Spleen (tissue), 13 donors: ENCODE measurements at places on chromosomes 4 and X.

DNA sequence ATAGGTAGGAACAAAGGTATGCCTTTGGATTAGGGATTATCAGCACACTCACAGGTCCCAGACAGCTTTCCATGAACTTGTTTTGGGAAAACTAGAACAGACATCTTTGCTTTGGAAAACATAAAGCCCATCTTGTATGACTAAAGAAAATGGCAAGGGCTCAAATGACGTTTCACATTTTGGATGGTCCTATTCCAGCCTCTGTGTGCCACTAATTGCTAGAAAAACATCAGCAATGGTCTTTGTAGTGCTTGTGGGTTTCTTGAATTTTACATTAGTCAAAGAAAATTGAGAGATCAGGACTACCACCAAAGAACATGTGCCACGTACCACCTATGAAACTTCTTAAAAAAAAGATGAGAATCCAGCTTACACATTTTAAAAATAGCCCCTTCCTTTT lies 111.4 kb downstream of the HDAC8 start:
- H3K36me3 ChIP-seq: no peaks in the 10 kb centered on the region
- H3K27me3 ChIP-seq: no peaks in the 10 kb centered on the region
- no peak for DNase-seq
- H3K27ac ChIP-seq: no peak overlapping the region

DNA sequence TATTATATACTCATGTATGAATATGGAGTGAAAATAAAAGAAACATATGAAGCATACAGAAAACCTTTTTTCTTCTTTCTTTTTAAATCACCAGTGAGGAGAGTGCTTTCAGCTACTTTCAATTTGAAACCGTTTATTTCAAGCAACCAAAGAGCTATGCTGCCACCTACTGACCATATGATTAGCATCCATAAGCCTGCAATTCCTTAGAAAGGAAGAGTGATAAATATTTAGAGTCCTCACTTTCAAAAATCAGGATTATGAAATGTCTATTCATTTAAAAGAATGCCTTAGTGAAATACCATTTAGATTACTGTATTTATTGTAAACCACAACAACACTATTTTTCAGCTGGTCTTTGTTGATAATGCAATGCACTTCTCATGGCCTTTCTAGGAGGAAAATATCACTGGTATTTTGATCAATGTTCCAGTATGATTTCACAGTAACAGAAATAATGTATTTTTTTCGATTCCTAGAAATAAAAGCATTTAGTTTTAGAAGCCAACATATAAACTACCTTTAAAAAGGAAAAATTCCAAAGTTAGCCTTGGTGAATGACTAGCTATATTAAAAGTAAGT lies 667.6 kb downstream of the PCDH18 start:
- H3K27ac ChIP-seq: no peak overlapping the region
- H3K36me3 ChIP-seq: no peaks in the 10 kb centered on the region
- H3K4me3 ChIP-seq: no peak overlapping the region
- DNase-seq: no peak

- no peak overlapping the region for H3K27ac ChIP-seq
- H3K27me3 ChIP-seq: no peaks in the 10 kb centered on the region
- peaks cover 11% of the 10 kb centered on the region for H3K4me1 ChIP-seq
- no peak overlapping the region for H3K4me3 ChIP-seq
- H3K36me3 ChIP-seq: no peaks in the 10 kb centered on the region
Observed at GRCh38 chr4:113358784-113359183, 309.3 kb downstream of the ANK2 start.

GRCh38 chr4:139144161-139144859 lies 32.7 kb downstream of the ELF2 start:
- no peak overlapping the region for H3K27ac ChIP-seq
- H3K4me1 ChIP-seq: peaks cover 22% of the 10 kb centered on the region
- no peak overlapping the region for H3K4me3 ChIP-seq
- no peaks in the 10 kb centered on the region for H3K27me3 ChIP-seq
- H3K36me3 ChIP-seq: no peaks in the 10 kb centered on the region

DNA sequence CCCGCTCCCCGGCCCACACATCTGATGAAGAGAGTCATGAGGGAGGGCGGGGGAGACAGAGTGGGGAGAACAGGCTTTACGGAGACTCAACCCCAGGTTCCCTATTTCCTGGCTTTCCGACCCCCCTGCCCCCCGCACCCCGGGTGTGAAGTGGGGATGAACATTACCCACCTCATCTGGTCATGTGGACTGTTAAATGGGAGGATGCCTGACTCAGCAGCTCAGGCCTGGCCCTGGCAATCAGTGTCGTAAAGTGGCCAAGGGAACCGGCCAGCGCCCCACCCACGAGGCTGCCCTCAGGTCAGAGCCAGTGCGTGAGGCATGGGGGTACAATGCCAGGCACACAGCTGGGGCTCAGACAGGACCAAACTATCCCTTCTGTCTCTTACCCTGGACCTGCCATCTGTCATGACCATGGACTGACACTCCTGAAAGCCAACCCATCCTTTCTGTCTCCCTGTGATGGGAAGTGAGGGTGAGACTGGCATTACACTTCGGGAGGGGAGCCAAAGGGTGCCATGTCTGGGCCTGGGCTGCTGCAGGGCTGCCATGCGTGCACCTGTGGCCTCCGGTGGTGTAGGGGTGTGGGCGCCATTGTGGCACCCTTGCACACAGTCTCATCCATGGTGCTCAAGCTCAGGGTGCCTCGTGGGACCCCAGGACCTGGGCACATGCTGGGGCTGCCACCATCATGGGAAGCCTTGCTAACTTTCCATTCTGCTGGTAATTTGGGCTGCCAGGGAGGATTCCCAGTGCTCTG lies 106.1 kb upstream of the PSAPL1 start:
- H3K27ac ChIP-seq: no peak overlapping the region
- no peak overlapping the region for H3K4me3 ChIP-seq
- H3K4me1 ChIP-seq: no peaks in the 10 kb centered on the region
- DNase-seq: no peak

DNA sequence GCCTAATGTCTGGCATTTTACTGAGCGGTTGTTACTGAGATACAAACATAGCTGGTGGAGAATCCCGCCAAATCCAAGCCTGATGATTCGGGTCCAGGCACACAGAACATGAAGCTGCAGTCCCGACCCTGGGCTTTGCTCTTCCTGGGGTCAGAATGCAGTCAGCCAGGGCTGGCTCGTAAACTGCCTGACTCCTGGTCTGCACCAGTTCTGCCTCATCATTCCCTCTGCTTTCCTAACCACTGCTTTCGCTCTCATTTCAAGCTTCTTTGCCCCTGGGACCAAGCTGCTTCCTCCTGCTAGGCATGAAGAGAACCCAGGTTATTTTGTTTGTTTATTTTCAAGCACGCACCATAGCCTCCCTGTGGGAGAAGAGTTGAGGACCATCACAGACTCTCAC lies 39.3 kb downstream of the GATB start:
- H3K27me3 ChIP-seq: no peaks in the 10 kb centered on the region
- H3K27ac ChIP-seq: no peak overlapping the region
- DNase-seq: no peak
- H3K4me1 ChIP-seq: no peaks in the 10 kb centered on the region
- H3K36me3 ChIP-seq: peaks cover 60% of the 10 kb centered on the region

DNA sequence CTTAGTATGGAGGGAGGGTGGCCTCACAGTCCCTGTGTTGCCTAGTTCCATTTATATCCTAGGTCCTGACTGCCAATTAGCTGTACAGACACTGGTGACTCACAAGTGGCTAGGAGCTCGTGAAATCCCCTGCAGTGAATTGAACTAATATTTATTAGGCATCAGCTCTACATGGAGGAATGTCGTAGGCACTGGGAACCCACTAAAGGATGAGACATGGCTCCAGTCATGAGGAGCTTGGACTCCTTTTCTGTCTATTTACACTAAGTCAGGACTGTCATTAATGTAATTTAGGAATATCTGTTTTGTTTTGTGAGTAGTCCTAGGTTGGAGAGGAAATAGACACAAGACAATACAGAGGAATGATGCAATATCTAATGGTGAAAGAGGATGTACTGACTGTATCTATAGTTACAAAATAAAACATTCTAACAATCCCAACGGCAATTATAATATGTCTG lies 67.7 kb downstream of the MID1IP1 start:
- no peaks in the 10 kb centered on the region for H3K36me3 ChIP-seq
- H3K27ac ChIP-seq: no peak overlapping the region
- no peak for DNase-seq
- H3K4me3 ChIP-seq: no peak overlapping the region
- no peaks in the 10 kb centered on the region for H3K4me1 ChIP-seq

GRCh38 chrX:44167116-44167515 lies 176.4 kb downstream of the EFHC2 start:
- DNase-seq: no peak
- no peak overlapping the region for H3K4me3 ChIP-seq
- H3K4me1 ChIP-seq: no peaks in the 10 kb centered on the region
- H3K27ac ChIP-seq: no peak overlapping the region
- no peaks in the 10 kb centered on the region for H3K36me3 ChIP-seq

DNA sequence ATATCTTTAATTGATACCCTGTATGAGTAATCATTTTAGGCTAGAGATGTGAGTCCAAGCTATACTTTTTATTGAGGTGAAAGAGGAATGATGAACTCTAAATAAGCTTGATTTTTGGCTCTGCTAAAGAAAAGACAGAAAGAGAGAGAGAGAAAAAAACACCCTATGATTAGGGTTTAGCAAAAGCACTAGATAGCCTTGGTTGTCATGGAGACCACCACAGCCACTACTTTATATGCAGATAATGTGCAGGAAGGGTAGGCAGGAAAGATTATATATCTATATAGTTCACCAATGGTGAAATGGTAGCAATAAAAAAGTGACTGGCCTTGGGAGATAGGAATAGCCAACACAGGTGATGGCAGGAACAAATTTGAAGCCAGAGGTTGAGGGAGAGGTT lies 69.9 kb upstream of the CAMK2D start:
- H3K27me3 ChIP-seq: no peaks in the 10 kb centered on the region
- H3K27ac ChIP-seq: no peak overlapping the region
- peaks cover under 1% of the 10 kb centered on the region for H3K4me1 ChIP-seq
- no peak overlapping the region for H3K4me3 ChIP-seq
- no peaks in the 10 kb centered on the region for H3K36me3 ChIP-seq

- no peaks in the 10 kb centered on the region for H3K4me1 ChIP-seq
- no peaks in the 10 kb centered on the region for H3K27me3 ChIP-seq
- no peaks in the 10 kb centered on the region for H3K36me3 ChIP-seq
- DNase-seq: no peak
- no peak overlapping the region for H3K4me3 ChIP-seq
Observed at GRCh38 chrX:32195611-32196010, 1015.7 kb downstream of the DMD start.

DNA sequence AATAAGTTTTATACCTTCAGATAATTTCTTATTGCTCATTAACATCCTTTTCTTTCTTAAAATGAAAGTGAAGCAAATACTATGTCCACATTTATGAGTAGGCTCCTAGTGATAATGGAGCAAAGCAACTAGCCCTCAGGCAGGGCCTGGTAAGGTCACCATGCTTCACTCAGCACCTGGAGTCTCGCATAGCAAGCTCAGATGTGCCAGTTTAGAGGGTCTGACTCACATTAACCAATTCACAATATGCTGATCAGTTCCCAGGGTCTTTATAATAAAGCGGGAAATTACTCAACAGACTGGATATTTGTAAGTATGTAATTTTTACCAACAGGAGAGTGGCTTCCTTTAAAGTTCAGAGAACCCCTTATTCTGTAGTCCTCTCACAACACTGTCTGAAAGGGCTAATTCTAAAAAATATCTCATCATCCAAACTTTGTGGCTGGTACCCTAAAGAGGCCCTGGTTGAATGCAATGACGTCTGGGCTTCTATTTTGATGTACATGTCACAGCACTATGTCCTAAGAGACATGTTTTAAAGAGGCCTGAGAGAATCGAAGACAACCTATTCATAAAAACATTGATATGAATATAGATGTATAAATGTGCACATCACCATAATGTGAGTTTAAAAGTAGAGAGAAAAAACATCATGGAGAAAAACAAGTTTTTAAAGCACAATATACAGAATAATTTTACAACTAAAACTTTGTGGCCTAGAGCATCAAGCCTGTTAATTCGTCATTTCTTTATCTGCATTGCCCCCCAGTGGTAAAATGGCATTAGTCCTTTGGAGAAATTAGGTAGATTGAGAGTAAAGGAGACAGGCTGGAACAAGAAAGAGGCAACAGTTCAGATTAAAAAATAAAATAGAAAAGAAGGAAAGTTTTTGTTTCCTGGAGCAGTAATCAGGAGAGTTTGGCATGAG lies 44.3 kb downstream of the IL21 start:
- H3K27me3 ChIP-seq: no peaks in the 10 kb centered on the region
- no peak for DNase-seq
- H3K4me3 ChIP-seq: no peak overlapping the region
- H3K4me1 ChIP-seq: peaks cover 4% of the 10 kb centered on the region
- H3K36me3 ChIP-seq: no peaks in the 10 kb centered on the region
- no peak overlapping the region for H3K27ac ChIP-seq

DNA sequence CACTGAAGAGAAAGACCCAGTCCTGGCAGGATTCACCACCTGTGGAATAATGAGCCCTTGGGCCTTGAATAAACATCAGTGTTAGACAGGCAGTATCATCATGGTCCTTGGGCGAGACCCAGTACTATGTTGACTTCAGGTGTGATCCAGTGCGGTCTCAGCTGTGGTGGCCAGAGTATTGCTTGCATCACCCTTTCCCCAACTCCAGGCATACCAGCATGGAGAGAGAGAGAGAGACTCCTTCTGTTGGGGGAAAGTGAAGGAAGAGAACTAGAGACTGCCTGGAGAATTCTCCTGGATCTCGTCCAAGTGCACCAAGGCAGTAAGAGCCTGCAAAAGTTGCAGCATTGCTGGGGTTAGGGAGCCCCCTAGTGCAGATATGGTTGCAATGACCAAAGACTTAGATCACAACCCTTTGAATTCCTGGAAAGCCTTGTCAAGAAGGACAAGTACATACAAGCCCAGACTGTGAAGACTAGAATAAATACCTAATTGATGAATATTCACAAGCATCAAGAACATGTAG lies 61.1 kb upstream of the VAMP7 start:
- H3K27ac ChIP-seq: no peak overlapping the region
- no peak overlapping the region for H3K4me3 ChIP-seq
- DNase-seq: no peak
- H3K36me3 ChIP-seq: no peaks in the 10 kb centered on the region

- no peaks in the 10 kb centered on the region for H3K36me3 ChIP-seq
- peaks cover 5% of the 10 kb centered on the region for H3K4me1 ChIP-seq
- DNase-seq: no peak
- no peak overlapping the region for H3K4me3 ChIP-seq
- H3K27ac ChIP-seq: no peak overlapping the region
- H3K27me3 ChIP-seq: peaks cover 67% of the 10 kb centered on the region
Observed at GRCh38 chrX:13939741-13940597, 89.7 kb downstream of the GEMIN8 start.

DNA sequence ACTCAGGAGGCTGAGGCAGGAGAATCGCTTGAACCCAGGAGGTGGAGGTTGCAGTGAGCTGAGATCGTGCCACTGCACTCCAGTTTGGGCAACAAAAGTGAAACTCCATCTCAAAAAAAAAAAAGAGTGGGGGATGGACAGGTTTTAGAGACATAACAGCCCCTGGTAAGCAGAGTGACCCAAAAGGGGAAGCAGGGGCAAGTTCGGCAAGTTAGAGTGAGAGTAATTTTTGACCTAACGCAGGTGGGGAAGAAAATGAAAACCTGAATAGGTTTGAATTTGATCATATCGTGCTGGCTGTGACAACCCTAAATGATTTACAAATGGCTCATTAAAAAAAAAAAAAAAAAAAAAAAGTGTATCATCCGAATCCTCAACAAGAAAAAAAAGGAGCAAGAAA lies 25.7 kb upstream of the TMEM131L start:
- H3K4me3 ChIP-seq: peak overlapping the region; percentile 7
- peak overlapping the region; percentile 91 for H3K27ac ChIP-seq
- H3K36me3 ChIP-seq: no peaks in the 10 kb centered on the region
- H3K4me1 ChIP-seq: peaks cover 59% of the 10 kb centered on the region

- no peaks in the 10 kb centered on the region for H3K4me1 ChIP-seq
- H3K4me3 ChIP-seq: no peak overlapping the region
- DNase-seq: no peak
- H3K27me3 ChIP-seq: no peaks in the 10 kb centered on the region
Observed at GRCh38 chrX:141258080-141258479, 15.8 kb upstream of the SPANXC start.
